ENCODE measurements at places on chromosomes 16 and 17. TPM values are rescaled to one million over a fixed set of nuclear protein-coding genes. Genes with fewer than 3 reads are reported as not detected.

- H3K4me1 ChIP-seq: no peaks in the 10 kb centered on the region
- no peak for DNase-seq
- H3K36me3 ChIP-seq: no peaks in the 10 kb centered on the region
- H3K27me3 ChIP-seq: peaks cover 21% of the 10 kb centered on the region
- no peak overlapping the region for H3K27ac ChIP-seq
Measured at GRCh38 chr16:82584553-82585152, 42.1 kb upstream of the CDH13 start.

- peaks cover 3% of the 10 kb centered on the region for H3K36me3 ChIP-seq
- H3K4me3 ChIP-seq: peak overlapping the region; percentile 89
- peak; percentile 45 for DNase-seq
- peak overlapping the region; percentile 97 for H3K27ac ChIP-seq
- peaks cover 37% of the 10 kb centered on the region for H3K4me1 ChIP-seq
- no peaks in the 10 kb centered on the region for H3K27me3 ChIP-seq
Measured at GRCh38 chr17:42459256-42459800, 650 bp downstream of the ATP6V0A1 start.

- no peak for DNase-seq
- no peaks in the 10 kb centered on the region for H3K27me3 ChIP-seq
- H3K27ac ChIP-seq: no peak overlapping the region
- no peak overlapping the region for H3K4me3 ChIP-seq
- H3K36me3 ChIP-seq: no peaks in the 10 kb centered on the region
Measured at GRCh38 chr16:56338566-56339318, 86.6 kb downstream of the AMFR start.

- H3K36me3 ChIP-seq: peaks cover 17% of the 10 kb centered on the region
- no peak overlapping the region for H3K27ac ChIP-seq
- H3K27me3 ChIP-seq: no peaks in the 10 kb centered on the region
Measured at GRCh38 chr17:75241502-75241901, 19.9 kb downstream of the GGA3 start.

DNA sequence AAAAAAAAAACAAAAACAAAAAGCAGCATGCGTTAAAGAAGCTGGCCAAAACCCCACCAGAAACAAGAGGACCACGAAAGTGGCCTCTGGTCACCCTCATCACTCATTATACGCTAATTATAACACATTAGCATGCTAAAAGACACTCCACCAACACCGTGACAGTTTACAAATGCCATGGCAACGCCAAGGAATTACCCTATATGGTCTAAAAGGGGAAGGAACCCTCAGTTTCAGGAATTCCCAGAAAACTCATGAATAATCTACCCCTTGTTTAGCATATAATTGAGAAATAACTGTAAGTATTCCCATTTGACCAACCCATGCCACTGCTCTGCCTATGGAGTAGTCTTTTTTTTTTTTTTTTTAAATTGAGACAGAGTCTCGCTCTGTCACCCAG, 77.6 kb downstream of the EMP2 start:
- peaks cover 2% of the 10 kb centered on the region for H3K4me1 ChIP-seq
- H3K4me3 ChIP-seq: no peak overlapping the region
- no peaks in the 10 kb centered on the region for H3K27me3 ChIP-seq
- no peak for DNase-seq
- H3K27ac ChIP-seq: no peak overlapping the region

DNA sequence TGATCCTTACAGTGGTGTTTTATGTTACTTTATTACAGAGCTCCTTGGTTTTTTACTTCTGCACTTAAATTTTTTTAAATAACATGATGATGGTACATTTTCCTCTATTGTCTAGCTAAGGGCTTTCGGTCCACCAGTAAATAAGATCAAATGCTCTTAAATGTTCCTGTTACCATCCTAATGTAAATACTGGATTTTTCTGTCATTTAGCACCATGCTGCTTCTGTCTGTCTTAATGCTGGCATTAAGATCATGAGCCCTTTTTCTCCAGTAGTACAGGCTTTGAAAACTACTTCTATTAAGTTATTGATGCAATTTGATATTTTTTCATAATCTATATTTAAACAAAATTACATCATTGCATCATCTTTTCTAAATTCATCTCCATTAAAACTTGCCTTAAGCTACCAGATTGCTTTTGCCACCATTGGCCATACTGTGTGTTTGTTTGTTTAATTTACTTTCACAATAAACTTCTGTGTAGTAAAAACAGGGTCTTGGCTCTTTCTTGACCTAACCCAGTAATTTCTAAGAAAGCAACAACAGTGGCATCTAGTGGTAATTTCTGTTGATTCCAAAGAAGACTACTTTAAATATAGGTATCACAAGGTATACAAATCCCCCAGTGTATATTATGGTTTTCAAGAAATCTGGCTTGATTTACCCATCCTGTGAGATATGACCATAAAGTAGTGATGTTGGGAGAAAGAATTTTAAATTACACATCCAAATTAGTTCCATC, 9.0 kb upstream of the PHAF1 start:
- no peak overlapping the region for H3K4me3 ChIP-seq
- no peak overlapping the region for H3K27ac ChIP-seq
- H3K36me3 ChIP-seq: peaks cover 4% of the 10 kb centered on the region
- H3K27me3 ChIP-seq: no peaks in the 10 kb centered on the region
- no peak for DNase-seq

GRCh38 chr16:89410794-89411309, 79.5 kb downstream of the ANKRD11 start:
- peaks cover 71% of the 10 kb centered on the region for H3K4me1 ChIP-seq
- no peak overlapping the region for H3K4me3 ChIP-seq
- H3K27ac ChIP-seq: peak overlapping the region; percentile 80

DNA sequence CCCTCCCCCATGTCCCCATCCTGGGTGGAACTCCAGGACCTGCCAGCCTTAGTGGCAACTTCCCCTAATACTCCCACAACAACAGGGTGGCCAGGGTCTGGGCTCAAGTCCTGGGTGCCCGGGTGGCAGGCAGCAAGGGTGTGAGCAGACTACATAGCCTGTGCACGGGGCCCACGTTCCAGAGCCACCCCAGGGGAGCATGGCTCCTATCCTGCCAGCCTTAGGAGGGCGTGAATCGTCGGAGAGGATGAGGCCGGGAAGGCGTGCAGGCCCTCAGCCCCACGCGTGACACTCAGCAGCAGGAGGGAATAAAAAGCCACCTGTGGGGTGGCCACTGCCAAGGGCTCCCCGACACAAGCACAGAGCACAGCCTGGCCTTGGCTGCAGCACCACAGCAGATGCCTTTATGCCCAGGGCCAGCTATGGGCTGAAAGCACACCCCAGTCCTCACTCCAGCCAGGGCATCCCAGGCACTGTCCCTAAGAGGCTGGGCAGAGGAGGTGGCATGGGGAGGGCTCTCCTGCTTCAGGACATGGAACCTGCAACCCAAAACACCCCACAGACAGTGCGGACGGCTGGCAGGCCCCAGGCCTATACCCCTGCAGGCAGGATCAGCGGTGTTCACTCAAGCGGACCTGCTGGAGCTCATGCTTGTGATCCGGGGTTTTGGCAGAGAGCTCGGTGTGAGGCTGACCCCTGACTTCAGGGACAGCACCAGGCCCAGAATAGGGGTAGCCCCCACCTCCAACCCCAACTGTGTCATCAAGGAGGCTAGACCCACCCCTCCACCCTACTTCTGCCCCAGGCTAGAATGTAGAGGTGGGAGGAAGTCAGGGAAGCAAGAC, 2.7 kb downstream of the BCAR1 start:
- no peaks in the 10 kb centered on the region for H3K36me3 ChIP-seq
- peak overlapping the region; percentile 78 for H3K27ac ChIP-seq
- peaks cover 71% of the 10 kb centered on the region for H3K4me1 ChIP-seq
- DNase-seq: no peak
- peak overlapping the region; percentile 15 for H3K4me3 ChIP-seq
- no peaks in the 10 kb centered on the region for H3K27me3 ChIP-seq

DNA sequence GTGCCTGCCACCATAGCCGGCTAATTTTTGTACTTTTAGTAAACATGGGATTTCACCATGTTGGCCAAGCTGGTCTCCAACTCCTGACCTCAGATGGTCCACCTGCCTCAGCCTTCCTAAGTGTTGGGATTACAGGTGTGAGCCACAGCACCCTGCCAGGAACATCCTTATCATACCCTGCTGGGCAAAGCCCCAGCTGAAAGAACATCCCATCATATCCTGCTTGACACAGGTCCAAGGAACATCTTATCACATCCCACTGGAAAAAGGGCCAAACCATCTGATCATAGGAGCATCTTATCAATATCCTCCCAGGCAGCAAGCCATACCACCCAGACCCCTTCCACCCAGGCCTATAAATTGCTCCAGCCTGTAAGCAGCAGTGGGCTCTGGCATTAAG, 1109.2 kb upstream of the CDH8 start:
- H3K4me3 ChIP-seq: no peak overlapping the region
- no peaks in the 10 kb centered on the region for H3K4me1 ChIP-seq
- no peaks in the 10 kb centered on the region for H3K36me3 ChIP-seq
- no peak overlapping the region for H3K27ac ChIP-seq

DNA sequence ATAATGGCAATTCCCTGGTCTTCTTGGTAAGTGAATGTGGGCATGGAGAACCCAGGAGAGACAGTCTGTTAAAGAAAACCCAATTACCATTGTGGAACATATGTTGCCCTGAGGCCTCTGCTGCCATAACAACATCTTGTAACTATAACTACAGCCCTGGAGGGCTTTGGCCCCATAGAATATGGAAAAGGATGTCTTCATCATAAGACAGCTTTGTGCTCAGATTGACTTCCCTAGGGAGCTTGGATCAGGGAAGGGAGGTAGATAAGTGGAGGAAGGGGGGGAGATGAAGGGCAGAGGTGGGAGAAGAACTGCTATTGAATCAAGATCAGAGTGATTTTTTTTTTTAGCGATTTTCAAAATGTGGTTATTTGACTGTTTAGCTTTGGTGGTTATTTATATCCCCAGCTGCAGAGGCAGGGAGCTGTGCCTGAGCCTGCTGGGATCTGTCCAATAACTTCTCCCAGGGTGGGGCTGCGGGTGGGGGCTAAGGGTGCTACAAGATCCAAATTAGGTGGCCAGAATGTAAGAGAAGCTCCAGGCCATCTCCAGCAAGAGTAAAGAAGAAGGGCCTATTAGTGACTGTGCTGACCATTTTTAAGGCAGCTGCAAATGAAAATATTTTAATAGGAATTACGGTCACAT, 5.3 kb upstream of the KAT7 start:
- no peak for DNase-seq
- H3K4me1 ChIP-seq: peaks cover 12% of the 10 kb centered on the region
- no peak overlapping the region for H3K27ac ChIP-seq
- H3K27me3 ChIP-seq: peaks cover 6% of the 10 kb centered on the region

DNA sequence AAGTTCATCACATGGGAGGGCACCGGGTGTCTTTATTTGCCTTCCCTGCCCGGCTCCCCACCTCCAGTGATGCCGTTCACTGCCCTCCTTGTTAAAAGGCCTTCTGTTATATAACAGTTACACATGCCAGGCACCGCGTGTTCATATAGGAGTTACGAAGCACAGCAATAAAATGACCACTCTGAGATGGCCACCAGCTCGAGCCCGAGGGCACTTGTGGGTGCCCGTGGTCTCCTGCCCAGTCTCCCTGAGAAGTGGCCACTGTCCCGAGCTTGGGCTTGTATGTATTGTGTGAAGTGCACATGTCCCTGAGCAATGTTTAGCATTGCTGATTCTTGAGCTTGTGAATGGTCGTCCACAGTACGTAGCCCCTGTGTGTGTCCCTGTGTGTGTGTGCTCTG, 355.6 kb downstream of the SEC14L1 start:
- no peak overlapping the region for H3K27ac ChIP-seq
- H3K36me3 ChIP-seq: peaks cover 19% of the 10 kb centered on the region
- H3K27me3 ChIP-seq: no peaks in the 10 kb centered on the region

DNA sequence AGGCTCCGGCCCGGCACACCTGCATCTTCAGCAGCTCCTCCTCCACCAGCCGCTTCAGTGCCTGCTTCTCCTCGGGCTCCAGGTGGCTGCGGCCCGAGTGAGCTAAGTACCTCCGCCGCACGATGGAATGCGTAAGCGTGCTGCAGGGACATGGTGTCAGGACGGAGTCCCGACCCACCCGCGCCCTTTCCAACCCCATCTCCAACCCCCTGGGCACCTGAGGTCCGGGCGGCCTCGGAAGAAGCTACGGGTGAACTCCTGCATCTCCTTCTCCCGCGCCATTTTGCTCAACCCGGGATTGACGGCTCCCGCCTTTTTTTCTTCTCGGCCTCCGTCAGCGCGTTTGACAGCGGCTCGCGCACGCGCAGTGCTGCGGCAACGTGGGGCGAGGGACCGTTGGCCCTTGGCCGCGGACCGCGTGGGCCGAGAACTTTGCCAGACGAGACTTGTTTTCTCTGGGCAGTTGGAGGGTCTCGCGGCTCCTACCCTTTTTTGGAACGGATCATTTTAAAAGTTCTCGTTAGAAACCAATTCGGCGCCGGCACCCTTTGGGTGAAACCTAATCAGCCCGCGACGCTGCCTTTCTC, at the start of gene HIRIP3:
TSS of gene HIRIP3 (minus strand) at position 294 of the 587 bp plus-strand sequence. CDS start at position 282, 12 bp downstream.
- no peaks in the 10 kb centered on the region for H3K27me3 ChIP-seq
- H3K4me1 ChIP-seq: peaks cover 20% of the 10 kb centered on the region
- H3K4me3 ChIP-seq: peak within 1 kb of the TSS; percentile 99
- peaks cover 3% of the 10 kb centered on the region for H3K36me3 ChIP-seq

GRCh38 chr16:26204138-26204537, 512.4 kb downstream of the HS3ST4 start:
- DNase-seq: no peak
- H3K27ac ChIP-seq: no peak overlapping the region
- peaks cover 2% of the 10 kb centered on the region for H3K36me3 ChIP-seq
- H3K4me1 ChIP-seq: peaks cover 4% of the 10 kb centered on the region
- H3K4me3 ChIP-seq: no peak overlapping the region

DNA sequence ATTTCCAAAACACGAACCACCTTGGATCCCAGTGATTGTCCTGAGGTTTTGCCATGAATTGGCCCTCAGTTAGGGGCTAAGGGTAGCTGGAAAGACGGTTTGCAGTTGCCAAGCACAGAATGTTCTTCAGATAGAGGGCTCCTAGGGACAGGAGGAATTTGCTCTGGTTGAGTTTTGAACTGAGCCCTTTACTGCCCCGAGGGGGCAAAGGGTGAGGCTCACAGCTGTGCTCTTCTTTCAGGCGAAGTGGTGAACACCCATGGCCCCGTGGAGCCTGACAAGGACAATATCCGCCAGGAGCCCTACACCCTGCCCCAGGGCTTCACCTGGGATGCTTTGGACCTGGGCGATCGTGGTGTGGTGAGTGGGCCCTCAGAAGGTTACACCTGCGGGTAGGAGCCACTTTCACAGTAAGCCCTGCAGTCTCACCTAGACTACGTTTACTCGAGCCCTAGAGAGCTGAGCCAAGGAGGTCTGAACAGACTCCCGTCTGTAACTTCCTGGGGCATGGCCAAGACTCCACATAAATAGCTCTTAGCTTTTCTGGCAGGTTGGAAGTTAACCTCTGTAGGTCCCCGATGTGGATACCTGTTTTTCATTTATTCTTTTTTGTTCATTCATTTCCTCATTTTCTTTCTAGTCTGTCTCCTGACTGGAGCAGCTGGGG, 32.5 kb downstream of the NMT1 start:
- no peaks in the 10 kb centered on the region for H3K27me3 ChIP-seq
- H3K27ac ChIP-seq: no peak overlapping the region
- H3K4me1 ChIP-seq: peaks cover 2% of the 10 kb centered on the region
- no peak for DNase-seq

The CNTNAP4 gene
- 3.8 TPM for total RNA-seq

The HSD17B2 gene
- total RNA-seq: 3.1 TPM

The PCTP gene
- 13.3 TPM for total RNA-seq

The SGSH gene
- total RNA-seq: 57.0 TPM
